Activated CD4-positive, alpha-beta memory T cell treated with anti-CD3 and anti-CD28 coated beads for 36 hours (primary cell): ENCODE measurements at places on chromosomes 2 and 18. TPM values are rescaled to one million over a fixed set of nuclear protein-coding genes. Genes with fewer than 3 reads are reported as not detected.

- no peak for DNase-seq
Measured at GRCh38 chr2:169345486-169346437, 16.6 kb downstream of the LRP2 start.

- no peak for DNase-seq
Measured at GRCh38 chr2:33652830-33653229, 53.7 kb upstream of the FAM98A start.

DNA sequence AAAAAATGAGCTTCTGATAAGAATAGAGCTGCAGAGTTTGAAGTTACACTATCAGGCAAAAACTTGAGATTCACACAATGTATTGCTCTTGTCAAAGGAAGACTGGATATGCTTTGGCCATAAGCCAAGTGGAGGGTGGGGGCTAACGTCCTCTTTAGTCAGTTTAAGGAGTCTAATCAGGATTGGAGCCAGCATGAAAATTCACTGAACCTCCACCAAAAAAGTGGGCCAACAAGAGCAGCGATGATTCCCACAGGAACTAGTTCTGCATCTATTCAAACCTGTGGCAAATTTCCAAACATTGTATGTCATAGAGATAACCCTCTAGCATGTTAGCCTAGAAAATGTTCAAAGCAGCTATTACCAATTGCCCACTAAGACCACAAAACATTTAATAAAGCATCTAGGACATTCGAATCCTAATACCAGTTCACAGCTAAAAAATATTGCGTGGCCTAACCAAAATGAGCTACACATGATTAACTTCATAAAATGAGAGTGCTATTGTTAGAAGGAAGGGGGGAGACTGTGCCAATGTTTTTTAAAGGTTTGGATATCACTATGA, 43.5 kb upstream of the TMEM247 start:
- DNase-seq = no peak

DNA sequence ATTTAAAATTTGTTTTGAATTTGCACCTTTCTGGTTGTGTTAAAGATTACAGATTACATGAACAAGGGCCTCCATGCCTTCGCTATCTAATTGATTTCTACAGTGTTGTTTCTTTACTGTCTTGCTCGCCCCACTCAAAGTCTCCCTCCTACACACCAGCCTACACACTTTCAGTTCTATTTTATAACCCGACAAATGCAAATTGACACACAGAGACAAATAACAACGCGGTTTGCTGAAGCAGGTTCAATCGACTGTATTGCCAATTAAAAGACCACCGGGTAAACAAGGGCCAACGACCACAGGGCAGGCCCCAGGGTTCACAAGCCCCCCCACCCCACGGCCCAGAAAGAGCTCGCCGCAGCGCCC, 869 bp downstream of the STARD7 start:
- no peak for DNase-seq

- DNase-seq = no peak
Measured at GRCh38 chr18:77146249-77147080, 13.9 kb upstream of the MBP start.

- DNase-seq = no peak
Measured at GRCh38 chr2:15776629-15776919, 163.8 kb upstream of the MYCN start.

GRCh38 chr2:237558961-237559641, 7.3 kb upstream of the PRLH start:
- no peak for DNase-seq

OTOF gene
- total RNA-seq = 1.9 TPM

NFU1 gene
- 37.8 TPM for total RNA-seq

SLC38A11 gene
- total RNA-seq = not detected
